ENCODE measurements at places on chromosomes 5 and 9. TPM values are rescaled to one million over a fixed set of nuclear protein-coding genes. Genes with fewer than 3 reads are reported as not detected.

The IL9 gene
- total RNA-seq: not detected

DNA sequence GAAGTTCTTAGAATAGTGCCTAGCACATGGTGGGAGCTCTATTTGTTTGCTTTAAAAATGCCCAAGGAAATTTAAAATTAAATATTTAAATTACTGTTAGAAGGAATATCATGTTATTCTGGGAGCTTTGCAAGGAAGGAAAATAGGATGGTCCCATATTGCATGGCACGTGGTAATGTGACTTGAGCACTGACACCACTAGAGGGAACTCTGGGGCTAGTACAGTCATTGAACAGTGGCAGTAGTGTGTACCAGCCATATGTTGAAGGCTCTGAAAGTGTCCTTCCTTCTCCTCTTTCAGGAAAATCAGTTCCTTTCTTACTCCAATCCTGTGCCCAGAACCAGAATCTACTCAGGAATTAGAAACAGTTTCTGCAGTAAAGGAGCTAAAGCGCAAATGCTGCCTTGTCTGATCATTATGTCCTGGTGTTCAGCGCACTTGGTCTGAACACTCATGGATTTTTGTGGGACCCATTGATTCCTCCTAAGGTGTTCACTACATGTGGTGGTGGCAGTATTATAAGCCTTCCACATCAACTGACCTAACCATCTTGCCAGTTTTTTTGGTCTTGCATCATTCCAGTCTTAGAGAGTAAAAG, 54.1 kb downstream of the GDA start:
- H3K4me1 ChIP-seq: no peaks in the 10 kb centered on the region
- H3K27ac ChIP-seq: no peak overlapping the region
- no peaks in the 10 kb centered on the region for H3K36me3 ChIP-seq
- no peak overlapping the region for H3K4me3 ChIP-seq

The SUSD1 gene
- 5.1 TPM for total RNA-seq

- peaks cover 1% of the 10 kb centered on the region for H3K27me3 ChIP-seq
- no peaks in the 10 kb centered on the region for H3K36me3 ChIP-seq
- DNase-seq: no peak
Observed at GRCh38 chr9:86535406-86535915, 181.3 kb upstream of the TUT7 start.

The PCDHB5 gene
- 2.3 TPM for total RNA-seq

The SLC6A7 gene
- total RNA-seq: not detected

All from left ventricle myocardium inferior (tissue), 1 donor.